Esophagus squamous epithelium (tissue), 5 donors: ENCODE measurements at places on chromosomes 1 and 21.

DNA sequence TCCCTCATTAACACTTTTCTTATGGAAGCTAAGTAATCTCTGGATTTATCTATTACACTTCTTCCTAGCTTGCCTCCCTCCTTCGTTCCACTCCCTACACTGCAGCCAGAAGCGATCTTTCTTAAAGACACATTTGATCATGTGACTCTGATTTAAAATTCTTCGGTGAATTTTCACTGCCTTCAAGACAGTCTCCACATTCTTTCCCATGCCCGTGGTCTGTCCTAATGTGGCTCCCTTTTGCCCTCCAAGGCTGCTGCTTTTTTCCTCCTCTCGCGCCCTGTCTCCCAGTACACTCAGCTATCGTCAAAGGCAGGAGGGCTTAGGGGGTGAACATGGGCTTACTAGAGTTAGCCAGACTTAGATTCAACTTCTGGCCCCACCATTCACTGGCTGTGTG, 64.4 kb downstream of the SDCCAG8 start:
- no peaks in the 10 kb centered on the region for H3K36me3 ChIP-seq
- peaks cover 6% of the 10 kb centered on the region for H3K4me1 ChIP-seq
- H3K4me3 ChIP-seq, result no peak overlapping the region
- H3K27me3 ChIP-seq, result no peaks in the 10 kb centered on the region

- H3K27ac ChIP-seq, result peak overlapping the region; percentile 97
- peaks cover 18% of the 10 kb centered on the region for H3K4me1 ChIP-seq
- no peaks in the 10 kb centered on the region for H3K27me3 ChIP-seq
- DNase-seq, result no peak
- peak overlapping the region; percentile 73 for H3K4me3 ChIP-seq
These were observed 743 bp downstream of the TOMM20 start for GRCh38 chr1:235127732-235128455.

DNA sequence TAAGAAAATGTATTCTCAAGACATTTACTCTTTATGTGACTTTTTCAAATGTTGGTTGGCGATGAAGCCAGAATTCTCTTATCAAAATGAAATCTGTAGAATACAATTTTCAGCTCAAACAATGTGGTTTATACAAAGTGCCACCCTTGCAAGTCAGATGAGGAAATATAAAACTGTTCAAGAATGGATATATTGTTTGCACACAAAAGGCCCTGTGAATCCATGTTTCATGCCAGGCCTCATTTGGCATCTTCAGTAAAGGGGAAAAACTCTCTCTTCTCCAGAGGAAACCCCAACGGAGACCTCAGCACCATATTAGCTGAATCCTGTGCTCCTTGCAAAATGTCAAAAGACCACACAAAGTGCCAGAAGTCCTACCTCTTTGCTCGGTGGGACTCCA, 310.4 kb downstream of the RRAGC start:
- no peaks in the 10 kb centered on the region for H3K36me3 ChIP-seq
- H3K4me3 ChIP-seq, result no peak overlapping the region
- no peaks in the 10 kb centered on the region for H3K4me1 ChIP-seq

DNA sequence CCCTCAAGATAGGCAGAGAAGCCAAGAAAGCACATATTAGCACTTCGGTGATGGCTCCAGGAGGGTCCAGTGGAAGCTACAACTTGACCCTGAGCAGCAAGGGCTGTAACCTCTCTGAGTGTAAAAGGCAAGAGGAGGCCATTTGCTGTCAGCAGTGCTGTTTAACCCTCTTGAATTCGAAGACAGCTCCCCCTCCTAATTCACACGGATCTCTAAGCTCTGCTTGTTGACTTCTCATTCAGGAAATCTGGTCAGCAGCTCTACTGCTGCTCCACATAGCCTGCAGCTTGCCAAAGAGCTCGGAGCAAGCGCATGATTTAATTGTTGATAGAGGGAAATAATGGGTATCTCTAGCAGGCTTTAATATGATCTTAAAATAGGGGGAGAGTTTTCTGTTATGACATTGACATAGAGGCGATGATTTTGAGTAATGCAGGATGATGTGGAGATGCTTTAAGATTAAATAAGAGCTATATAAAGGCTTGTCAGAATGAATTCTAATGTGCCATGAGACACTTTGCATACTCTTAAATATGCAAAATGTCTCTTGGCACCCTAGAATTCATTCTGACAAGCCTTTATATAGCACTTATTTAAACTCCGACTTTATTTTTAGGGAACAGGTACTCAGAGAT, 79.4 kb upstream of the USH2A start:
- no peak for DNase-seq
- no peaks in the 10 kb centered on the region for H3K27me3 ChIP-seq
- no peak overlapping the region for H3K27ac ChIP-seq

- no peak for DNase-seq
- H3K27ac ChIP-seq, result no peak overlapping the region
- H3K4me3 ChIP-seq, result no peak overlapping the region
- no peaks in the 10 kb centered on the region for H3K4me1 ChIP-seq
These were observed 116.5 kb downstream of the ZP4 start for GRCh38 chr1:237774246-237774645.

- DNase-seq, result no peak
- H3K4me3 ChIP-seq, result no peak overlapping the region
- H3K4me1 ChIP-seq, result no peaks in the 10 kb centered on the region
- no peaks in the 10 kb centered on the region for H3K27me3 ChIP-seq
- H3K27ac ChIP-seq, result no peak overlapping the region
These were observed 475.4 kb upstream of the NR5A2 start for GRCh38 chr1:199551967-199552565.

GRCh38 chr1:109466452-109467300, at the start of gene SYPL2:
Gene SYPL2 (plus strand): TSS chr1:109466546. CDS start chr1:109466844, 298 bp downstream.
- H3K27me3 ChIP-seq, result peaks cover 18% of the 10 kb centered on the region
- peak within 1 kb of the TSS; percentile 64 for H3K4me3 ChIP-seq
- no peak for DNase-seq
- no peak within 1 kb of the TSS for H3K27ac ChIP-seq
- H3K4me1 ChIP-seq, result peaks cover 9% of the 10 kb centered on the region

GRCh38 chr1:171645553-171646248, 6.8 kb downstream of the MYOC start:
- peak overlapping the region; percentile 81 for H3K27ac ChIP-seq
- no peak for DNase-seq
- no peak overlapping the region for H3K4me3 ChIP-seq
- H3K36me3 ChIP-seq, result no peaks in the 10 kb centered on the region
- no peaks in the 10 kb centered on the region for H3K27me3 ChIP-seq
- peaks cover 16% of the 10 kb centered on the region for H3K4me1 ChIP-seq

- no peaks in the 10 kb centered on the region for H3K27me3 ChIP-seq
- H3K4me3 ChIP-seq, result no peak overlapping the region
- H3K4me1 ChIP-seq, result no peaks in the 10 kb centered on the region
- no peak for DNase-seq
These were observed 256.3 kb downstream of the MATN1 start for GRCh38 chr1:30467101-30467500.

DNA sequence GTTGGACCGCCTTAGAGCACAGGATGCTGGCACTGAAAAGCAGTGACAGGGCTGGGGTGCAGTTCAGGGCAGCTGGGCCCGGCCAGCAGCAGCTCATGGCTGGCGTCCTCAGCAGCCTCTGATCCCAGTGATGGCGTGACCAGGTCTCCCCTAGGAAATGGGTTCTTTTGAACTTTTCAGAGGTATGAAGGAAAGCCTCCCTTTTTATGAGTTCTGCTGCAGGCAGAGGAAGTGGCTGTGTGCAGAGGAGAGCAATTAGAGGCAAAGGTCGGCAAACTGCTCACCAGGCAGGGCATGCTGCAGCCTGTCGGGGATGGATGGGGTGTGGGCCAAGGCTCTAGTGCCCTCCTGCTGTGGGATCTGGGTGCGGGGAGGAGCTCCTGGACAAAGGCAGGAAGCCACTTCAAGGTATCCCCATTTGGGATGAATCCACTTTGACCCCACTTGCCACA, 45.6 kb upstream of the RAB4A start:
- no peak overlapping the region for H3K4me3 ChIP-seq
- no peaks in the 10 kb centered on the region for H3K36me3 ChIP-seq
- H3K27ac ChIP-seq, result no peak overlapping the region

- H3K4me3 ChIP-seq, result no peak overlapping the region
- no peaks in the 10 kb centered on the region for H3K36me3 ChIP-seq
- H3K27me3 ChIP-seq, result no peaks in the 10 kb centered on the region
- H3K4me1 ChIP-seq, result peaks cover 28% of the 10 kb centered on the region
- no peak for DNase-seq
These were observed 13.5 kb downstream of the FALEC start for GRCh38 chr1:150529017-150529416.

DNA sequence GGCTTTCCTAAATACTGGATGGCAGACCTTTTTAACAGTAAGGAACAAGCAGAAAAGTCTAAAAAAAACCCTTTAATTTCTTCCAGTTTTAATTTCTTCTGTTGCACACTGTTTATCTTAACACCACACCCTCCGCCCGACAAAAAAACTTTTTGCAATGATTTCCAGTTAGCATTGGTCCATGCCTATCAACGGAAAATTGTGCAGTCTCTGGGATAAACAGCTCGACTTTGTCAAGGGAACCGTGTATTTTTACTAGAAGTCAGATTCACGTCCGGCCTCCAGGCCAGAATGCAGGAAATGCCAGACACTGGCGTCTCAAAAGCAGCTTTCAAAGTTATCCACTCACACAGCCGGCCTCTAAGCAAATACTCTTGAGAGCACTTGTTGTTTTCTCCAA, 378 bp upstream of the NUP210L start:
- peaks cover 23% of the 10 kb centered on the region for H3K4me1 ChIP-seq
- H3K36me3 ChIP-seq, result peaks cover 4% of the 10 kb centered on the region
- no peak overlapping the region for H3K4me3 ChIP-seq
